Kidney tubule cell (primary cell): ENCODE measurements at places on chromosomes 1 and 21.

DNA sequence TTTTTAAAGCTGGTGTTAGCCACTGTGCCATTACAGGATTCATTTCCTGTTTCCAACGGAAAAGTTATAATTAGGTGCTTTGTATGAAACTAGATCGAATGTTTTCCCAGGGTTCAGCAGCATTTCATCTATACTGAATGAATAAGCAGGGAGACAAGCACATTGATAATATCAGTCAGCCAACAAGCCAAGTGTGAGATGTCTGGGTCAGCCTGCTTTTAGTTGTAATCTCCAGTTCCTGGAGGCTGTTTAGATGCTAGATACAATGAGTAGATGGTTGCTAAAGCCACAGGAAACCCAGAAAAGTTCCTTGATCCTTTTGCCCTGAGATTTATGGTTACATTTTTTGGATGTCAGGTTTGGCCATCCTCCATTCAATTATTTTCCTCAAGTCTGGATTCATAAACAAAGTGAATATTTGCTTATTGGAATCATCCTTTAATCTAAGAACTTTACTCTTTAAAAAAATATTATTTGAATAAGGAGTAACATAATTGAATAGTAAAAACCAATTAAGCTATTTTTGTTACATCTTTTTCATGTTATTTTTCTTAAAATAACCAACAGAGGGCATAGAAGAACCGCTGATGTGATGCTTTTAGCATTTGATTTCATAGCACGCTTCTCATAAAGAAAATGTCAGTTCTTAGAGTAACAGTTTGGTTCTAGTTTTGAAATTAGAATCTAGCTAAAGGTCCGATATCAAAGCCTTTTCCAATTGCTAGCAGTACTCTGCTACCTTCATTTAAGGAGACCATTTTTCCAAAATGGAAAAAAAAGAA lies 76.6 kb downstream of the HSPA13 start:
- no peak for DNase-seq

DNA sequence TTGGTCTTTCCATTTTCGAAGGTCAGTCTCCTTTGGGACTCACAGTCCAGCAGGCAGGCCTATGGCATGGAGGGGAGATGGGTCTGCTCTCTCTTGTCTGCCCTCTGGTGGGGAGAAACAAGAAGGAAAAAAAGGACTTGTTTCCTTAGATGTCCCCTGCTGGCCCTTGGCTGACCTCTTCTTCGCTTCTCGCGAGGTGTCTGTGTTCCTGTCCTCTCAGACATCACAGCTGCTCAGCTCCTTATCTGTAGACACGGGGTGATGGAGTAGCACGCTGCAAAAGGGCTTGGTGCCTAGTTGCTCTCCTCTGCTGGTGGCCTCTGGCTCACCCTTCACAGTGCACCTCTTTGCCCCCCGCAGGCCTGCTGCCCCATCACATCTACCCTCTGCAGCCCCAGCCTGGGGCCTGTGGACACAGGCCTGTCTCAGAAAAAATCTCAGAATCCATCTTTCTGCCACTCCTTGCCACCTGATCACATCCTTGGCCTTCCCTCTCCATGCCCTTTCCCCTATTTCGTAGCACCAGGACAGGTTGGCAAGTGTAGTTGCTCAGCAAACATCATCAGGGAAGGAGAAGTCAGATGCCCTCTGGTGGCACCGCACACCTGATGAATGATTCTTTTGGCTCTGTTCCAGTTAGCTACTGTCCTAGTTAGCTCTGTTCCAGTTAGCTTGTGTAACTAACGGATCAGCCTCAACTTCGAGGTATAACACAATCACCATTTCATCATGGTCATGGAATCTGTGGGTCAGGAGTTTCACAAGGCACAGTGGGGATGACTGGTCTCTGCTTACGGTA lies 18.7 kb upstream of the AK2 start:
- DNase-seq: peak; percentile 87

- peak; percentile 64 for DNase-seq
Observed at GRCh38 chr1:8031176-8031785, 5.2 kb upstream of the ERRFI1 start.

DNA sequence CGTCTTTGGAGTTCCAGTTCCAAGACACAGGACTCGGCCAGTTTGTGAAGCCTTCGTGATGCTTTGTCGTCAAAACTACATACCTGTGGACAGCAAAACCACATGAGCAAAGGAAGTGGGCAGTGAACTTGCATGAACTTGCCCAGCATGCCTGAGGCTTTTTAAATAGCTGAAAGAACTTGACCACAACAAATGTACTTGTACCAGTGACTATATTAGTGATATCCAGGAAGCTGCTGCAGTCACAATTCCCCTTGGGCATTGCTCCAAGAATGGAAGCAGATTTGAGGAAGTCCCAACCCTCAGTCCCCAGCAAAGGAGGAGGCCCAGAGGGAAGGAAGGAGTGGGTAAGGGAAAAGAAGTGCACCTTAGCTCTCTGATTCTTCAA lies 2.6 kb downstream of the FUCA1 start:
- DNase-seq: peak; percentile 98

DNA sequence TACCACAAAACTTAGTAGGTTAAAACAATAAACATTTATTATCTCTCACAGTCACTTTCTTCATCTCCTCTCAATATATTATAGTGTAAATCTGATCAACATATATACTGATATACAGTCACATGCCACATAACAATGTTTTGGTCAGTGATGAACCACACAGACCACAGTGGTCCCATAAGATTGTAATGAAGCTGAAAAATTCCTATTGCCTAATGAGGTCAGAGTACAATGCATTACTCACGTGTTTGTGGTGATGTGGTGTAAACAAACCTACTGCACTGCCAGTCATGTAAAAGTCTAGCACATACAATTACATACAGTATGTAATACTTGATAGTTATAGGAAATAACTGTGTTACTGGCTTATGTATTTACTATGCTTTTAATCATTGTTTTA lies 30.1 kb downstream of the OLFML3 start:
- DNase-seq: peak; percentile 20

DNA sequence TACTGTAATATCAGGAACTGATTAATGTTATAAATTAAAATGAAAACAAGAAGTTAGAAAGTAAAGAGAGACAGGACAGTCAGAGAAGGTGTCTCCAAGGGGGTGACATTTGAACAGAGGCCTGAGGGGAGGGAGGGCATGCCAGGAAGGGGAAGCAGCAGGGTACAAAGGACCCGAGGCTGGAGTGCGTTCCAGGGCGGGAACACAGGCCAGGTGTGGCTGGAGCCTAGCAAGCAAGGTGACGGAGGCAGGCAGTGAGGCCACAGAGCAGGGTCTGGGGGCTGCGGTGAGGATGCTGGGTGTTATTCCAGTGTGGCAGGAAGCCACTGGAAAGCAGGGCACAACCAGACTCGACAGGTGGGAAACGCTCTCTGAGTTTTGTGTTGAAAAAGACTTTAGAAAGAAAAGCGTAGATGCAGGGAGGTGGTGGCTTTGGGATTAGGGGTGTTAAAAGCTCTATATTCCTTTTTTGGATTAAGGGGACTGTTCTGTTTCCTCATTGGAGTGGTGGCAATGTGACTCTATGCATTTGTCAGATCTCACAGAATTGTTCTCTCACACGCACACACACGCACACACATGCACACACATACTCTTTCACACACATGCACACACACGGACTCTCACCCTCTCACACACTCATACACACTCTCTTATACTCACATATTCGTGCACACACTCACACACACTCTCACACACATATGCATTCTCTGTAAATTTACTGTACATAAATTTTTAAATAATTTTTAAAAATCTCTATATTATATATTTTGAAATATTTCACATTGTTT lies 124.5 kb downstream of the GLIS1 start:
- DNase-seq: no peak

DNA sequence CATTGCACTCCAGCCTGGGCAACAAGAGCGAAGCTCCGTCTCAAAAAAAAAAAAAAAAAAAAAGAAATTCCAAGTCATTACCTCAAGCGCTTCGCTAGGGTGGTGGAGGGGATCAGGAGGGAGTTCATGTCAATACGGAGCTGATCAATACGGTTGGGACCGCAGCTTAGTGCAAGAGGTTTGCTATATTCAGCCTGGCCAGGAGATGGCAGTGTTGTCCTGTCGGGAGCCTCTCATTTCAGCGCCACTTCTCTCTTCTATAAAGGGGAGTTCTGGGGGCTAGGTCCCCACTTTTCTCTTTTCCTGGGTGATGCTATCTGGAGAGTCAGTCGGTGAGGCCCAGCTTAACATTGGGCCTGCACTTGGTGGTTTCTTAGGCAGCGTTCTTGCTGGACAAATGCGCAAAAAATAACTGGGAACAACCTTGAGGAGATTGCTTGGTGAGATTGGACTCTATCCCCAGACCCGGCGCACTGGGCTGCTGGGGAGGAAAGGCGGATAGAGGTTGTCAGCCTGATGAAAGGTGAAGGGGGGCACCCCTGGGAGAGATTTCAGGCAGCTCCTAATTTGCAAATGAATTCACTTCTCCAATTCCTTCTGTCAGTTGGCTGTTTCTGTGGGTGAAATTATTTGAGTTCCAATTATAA lies 40.4 kb downstream of the KIAA0040 start:
- DNase-seq: peak; percentile 43

DNA sequence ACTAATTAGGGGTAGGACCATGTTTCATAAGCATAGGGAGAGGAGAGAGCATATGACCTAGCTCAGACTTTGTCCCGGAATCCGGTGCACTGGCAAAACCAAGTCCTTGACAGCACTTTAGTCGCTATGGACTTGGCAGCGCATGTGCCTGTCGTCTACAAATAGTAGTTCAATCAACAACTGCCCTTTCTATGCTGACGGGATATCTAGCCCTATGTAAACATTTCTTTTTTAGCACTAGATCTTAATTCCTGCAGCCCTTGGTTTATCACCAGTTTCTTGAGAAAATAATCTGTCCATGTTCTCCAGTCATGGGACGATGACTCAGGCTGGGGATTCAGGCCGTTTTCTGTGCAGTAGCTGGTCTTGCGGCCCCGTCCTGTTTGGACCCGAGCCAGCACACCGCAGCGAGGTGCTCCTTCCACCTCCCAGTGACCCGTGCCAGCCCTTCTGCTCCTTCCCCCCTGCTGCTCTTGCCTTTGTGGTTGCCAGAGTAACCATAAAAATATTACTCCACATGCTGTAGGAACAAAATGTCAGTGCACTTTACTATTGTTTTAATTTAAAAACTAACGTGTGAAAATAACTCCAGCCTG lies 8.6 kb upstream of the MT1HL1 start:
- DNase-seq: peak; percentile 92

DNA sequence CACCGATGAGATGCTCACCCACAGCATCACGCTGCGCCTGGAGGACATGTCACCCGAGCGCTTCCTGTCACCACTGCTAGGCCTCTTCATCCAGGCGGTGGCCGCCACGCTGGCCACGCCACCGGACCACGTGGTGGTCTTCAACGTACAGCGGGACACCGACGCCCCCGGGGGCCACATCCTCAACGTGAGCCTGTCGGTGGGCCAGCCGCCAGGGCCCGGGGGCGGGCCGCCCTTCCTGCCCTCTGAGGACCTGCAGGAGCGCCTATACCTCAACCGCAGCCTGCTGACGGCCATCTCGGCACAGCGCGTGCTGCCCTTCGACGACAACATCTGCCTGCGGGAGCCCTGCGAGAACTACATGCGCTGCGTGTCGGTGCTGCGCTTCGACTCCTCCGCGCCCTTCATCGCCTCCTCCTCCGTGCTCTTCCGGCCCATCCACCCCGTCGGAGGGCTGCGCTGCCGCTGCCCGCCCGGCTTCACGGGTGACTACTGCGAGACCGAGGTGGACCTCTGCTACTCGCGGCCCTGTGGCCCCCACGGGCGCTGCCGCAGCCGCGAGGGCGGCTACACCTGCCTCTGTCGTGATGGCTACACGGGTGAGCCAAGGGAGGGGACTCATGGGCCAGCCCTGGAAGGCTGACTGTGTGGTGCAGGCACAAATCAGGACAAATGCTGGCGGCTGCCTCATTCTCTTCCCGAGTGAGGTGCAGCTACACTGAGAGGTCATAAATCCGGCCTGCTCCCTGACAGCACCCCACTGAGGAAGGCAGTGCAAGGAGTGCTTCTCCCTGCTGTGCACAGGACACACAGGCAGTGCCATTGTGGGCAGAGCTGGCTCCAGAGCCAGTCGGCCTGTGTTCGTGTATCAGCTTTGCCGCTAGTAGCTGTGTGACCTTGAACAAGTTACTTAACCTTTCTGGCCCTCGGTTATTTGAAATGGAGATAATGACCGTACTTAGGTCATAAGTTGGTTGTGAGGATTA lies 9.4 kb downstream of the CELSR2 start:
- no peak for DNase-seq

DNA sequence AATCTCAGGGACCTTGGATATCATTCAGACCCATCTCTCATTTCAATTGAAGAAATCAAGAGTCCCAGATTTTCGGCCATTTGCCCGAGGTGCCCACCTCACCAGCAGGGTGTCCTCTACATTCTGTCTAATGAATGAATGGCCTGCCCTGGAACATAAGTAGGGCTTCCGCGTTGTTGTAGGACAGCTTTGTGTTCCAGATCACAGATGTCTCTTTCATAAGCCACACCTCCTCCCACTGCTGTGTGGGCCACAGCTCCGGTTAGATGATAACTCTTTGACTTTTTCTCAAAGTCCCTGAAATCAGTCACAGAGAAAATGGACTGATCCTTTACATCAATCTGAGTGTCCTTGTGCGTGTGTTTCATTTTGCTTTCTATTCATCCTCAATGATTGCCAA lies 144.4 kb downstream of the RGS7 start:
- DNase-seq: no peak
